ENCODE measurements at places on chromosomes 11 and 22.

GRCh38 chr11:121773076-121773475 lies 320.3 kb upstream of the SORL1-AS1 start:
- no peak for DNase-seq

GRCh38 chr11:15969701-15970329 lies 386.5 kb downstream of the SOX6 start:
- DNase-seq: no peak

GRCh38 chr11:30244265-30244664 lies 13.5 kb downstream of the FSHB start:
- DNase-seq: no peak

DNA sequence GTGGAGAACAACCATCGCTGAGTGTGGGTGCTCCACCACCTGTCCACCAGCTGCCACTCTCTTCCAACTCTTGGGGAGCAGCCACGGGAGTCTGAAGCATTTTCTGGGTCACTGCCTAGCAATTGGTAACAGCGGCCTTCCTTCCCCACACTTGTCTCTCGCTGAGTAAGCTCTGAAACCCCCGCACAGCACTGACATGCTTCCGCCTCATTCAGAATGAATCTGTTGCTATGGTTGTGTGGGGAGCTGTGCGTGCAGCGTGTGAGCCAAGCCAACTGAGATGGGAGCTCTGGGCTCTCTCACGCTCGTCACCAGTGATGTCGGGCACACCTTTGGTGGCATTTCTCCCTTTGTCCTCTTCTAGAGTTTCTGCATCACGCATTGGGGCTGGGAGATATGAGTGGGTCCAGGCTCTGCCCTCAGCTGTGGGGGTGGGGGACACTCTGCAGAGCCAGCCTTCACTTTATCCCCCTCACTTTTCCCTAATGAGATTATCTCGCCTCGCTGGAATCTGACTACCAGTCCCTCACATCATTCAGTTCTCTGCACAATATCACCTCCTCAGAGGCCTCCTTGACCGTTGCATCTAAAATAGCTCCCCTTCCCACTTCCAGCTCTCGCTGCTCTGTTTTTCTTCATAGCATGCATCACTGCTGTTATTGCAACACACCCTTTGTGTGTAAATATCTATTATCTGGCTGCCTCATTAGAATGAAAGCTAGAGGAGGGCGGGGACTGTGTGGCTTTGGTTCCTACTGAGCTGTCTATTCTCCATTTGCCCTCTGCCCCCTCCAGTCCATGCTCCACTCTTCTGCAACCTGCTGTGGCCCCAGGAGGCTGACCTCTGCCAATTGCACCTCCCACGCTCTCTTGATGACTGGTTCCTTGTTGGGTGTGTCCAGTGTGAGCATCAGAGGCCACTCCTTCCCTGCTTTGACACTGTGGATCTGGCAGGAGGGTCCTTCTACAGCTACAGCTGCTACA lies 569.9 kb upstream of the CADM1 start:
- DNase-seq: peak; percentile 45

DNA sequence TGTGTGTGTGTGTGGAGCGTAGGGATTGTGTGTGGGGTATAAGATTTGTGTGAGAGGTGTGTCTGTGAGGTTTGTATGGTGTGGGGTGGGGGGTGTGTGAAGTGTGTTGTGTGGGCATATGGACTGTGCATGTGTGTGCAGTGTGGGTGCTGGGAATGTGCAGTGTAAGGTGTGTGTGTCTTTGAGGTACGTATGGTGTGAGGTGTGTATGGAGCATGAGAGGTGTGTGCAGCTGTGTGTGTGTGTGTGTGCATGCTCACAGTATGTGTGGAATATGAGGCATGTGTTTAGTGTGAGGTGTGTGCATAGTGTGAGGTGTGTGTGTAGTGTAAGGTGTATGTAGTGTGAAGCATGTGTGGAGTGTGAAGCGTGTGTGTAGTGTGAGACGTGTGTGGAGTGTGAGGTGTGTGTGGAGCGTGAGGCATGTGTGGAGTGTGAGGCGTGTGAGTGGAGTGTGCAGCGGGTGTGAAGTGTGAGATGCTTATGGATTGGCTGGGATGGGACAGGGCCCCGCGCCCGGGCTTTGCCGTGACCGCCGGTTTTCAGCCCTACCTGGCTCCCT lies 1.7 kb upstream of the TMPRSS6 start:
- no peak for DNase-seq

- DNase-seq: peak; percentile 77
These were observed 35.1 kb downstream of the MPPED1 start for GRCh38 chr22:43446916-43447315.

GRCh38 chr11:60785136-60785535 lies at the start of gene MS4A10:
Gene MS4A10, plus strand, starts transcription at chr11:60785333. Its CDS starts 5,003 bp downstream, at chr11:60790336.
- DNase-seq: no peak

DNA sequence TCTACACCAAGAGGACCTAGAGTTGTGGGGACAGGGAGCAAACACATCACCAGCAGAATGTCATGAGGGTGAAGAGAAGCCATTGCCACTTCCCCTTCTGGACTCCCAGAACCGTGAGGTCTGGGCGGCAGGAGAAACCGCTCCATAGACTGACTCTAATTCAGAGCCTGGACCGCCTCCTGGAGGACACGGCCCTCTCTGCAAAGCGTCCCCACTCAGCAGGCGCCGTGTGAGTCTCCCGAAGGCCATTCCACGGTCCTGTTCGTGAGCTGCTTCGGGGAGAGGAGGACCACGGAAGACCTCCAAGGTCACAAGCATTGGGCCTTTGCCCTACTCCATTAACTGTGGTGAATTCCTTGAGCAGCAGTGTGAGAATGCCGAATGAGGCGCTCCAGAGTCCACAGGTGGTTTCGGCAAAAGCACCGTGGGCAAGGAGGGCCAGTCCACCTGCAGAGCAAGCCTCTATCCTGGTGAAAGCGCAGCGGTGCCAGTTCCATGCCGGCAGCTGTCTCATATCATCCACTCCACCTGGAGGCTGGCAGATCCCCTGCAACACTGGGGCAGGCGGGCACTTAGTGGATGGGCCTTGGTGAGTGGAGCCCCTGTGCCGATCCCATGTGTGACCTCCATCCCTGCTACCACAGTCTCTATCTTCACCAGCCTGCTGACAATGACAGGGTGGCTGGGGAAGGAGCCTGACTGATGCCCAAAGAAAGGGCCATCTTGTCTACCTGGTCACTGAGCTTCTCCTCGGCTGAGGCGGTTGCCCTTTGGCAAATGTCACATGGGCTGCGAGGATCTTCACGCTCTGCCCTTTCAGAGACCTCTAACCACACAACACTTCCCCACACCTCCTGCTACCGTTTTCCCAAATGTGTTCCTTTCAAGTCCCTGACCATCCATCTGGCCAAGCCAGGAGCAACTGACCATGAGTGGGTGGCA lies 7.5 kb downstream of the C11orf21 start:
- DNase-seq: no peak

- DNase-seq: no peak
These were observed 18.2 kb downstream of the GDPD5 start for GRCh38 chr11:75507571-75507970.

DNA sequence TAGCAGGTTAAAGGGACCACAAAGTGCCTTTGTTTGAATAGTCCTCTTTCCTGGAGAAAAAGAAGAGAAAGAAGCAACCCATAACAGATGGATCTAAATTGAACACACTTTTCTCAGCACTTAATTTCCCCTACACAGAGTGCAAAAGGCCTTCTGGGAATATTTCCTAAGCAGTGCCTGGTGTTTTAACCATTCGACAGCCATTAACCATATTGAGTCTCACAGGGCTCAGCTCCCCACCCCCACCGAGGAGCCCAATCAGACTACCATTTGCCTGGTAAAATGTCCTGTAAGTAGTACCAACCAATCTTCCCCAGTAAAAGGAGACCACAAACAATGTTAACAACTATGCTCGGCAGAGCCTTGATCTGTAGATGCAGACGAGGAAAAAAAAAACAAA lies 40.7 kb upstream of the SLC6A5 start:
- DNase-seq: no peak

- DNase-seq: no peak
These were observed 2.4 kb downstream of the UCP2 start for GRCh38 chr11:73980001-73980961.

DNA sequence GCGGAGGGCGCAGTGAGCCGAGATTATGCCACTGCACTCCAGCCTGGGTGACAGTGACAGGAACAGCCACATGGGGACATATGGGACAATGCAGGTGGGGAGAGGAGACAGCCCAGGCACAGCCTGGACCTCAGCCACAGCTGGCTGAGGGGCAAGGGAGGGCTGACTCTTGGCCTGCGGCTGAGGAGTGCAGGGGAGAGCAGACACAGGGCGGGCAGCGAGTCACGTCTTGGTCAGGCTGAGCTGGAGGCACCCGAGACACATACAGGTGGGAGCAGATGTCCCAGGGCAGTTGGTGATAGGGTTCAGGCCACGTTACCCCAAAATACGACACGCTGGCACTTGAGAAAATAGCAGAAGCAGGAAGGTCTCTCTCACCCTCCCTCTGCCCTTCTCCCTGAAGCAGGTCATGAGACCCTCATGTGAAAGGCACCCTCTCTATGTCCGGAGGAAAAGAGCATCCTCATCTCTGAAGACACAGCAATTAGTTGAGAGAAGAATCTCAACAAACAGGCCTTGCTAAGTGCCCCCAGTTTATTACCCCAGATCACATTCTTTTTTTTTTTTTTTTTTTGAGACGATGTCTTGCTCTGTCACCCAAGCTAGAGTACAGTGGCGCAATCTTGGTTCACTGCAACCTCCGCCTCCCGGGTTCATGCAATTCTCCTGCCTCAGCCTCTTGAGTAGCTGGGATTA lies 10.5 kb downstream of the KIAA0930 start:
- no peak for DNase-seq

DNA sequence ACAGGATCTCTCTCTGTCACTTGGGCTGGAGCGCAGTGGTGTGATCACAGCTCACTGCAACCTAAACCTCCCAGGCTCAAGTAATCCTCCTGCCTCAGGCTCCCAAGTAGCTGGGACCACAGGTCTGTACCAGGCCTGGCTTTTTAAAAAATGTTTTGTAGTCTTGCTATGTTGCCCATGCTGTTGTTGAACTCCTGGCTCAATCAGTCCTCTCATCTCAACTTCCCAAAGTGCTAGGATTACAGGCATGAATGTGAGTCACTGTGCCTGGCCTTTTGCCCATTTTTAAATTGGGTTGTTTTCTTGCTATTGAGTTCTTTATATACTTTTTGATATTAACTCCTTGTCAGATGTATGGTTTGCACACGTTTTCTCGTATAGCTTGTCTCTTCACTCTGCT lies 33.0 kb upstream of the PITPNB start:
- DNase-seq: no peak

DNA sequence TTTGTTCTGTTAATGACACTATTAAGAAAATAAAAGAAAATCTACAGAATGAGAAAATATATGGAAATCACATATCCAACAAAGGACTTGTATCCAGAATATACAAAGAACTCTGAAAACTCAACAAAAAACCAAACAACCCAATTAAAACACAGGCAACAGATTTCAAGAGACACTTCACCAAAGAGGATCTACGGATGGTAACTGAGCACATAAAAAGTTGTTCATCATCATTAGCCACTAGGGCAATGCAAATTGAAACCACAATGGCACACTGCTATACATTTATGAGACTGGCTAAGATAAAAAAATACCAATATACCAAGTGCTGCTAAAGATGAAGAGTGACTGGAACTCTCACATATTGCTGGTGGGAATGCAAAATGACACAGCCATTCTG lies 34.5 kb upstream of the SLC25A1 start:
- DNase-seq: no peak

GRCh38 chr22:40572976-40573375 lies 63.5 kb downstream of the MRTFA start:
- no peak for DNase-seq

DNA sequence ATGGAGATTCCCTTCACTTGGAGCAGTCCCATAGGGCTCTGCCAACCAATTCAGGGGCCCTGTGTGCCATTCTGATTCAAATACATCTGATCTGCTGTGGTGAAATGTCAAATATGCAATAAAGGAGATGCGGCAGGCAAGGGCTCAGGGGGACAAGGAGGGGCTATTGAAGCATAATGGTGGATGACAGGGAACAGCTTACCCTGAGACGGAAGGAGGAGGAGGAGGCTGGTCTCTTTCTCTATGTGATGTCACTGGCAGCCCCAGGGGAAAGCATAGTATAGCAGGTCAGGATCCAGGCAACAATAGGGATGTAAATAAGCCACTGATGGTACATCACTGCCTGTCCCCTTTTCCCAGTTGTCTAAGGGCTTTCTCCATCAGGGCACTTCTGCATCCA lies 350.9 kb upstream of the SYN3 start:
- DNase-seq: no peak

DNA sequence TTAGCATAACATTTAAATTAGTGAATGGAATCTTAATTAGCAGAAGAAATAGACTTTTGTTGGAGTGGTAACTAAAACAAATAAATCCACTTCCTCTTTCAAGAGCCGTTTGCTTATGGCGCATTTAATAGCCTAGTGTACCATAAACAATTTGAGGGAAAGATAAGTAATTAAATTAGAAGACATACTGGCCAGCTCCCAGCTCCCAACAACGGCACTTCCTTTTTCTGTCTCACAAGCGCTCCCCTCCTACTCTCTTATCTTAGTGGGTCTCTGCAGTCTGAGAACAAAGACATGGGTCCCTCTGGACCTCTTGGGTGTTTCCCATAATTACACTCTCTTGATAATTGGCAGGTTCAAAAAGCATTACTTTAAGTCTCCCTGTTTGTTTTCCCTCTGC lies 146.0 kb downstream of the OPCML start:
- no peak for DNase-seq

DNA sequence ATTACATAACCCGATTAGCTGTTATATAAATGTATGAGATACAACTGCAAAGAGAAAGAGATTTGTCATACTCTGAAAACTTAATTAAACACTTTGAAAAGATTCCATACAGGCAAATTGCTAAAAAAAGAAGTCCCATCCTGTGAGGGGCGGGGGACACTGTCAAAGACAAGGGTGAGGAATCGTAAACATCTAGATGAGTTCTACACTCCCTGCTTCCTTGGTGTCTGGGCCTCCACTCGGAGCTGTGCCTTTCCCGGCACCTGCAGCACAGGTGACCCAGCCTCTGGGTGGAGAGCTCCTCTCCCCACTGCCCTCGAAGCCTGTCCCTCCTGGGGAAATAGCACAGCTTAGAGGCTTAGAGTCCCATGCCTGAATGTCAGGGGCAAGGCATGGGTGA lies 69.2 kb upstream of the CRYBB3 start:
- DNase-seq: no peak

- DNase-seq: no peak
These were observed 28.0 kb upstream of the GNB1L start for GRCh38 chr22:19882446-19883381.

- DNase-seq: no peak
These were observed 47.1 kb upstream of the ARHGAP32 start for GRCh38 chr11:129239207-129239606.

- no peak for DNase-seq
These were observed 6.8 kb downstream of the SELENOO start for GRCh38 chr22:50207383-50208140.

- DNase-seq: no peak
These were observed 98.3 kb downstream of the TYR start for GRCh38 chr11:89275966-89276365.

- DNase-seq: no peak
These were observed 165.2 kb downstream of the IGLL1 start for GRCh38 chr22:23414727-23415489.

DNA sequence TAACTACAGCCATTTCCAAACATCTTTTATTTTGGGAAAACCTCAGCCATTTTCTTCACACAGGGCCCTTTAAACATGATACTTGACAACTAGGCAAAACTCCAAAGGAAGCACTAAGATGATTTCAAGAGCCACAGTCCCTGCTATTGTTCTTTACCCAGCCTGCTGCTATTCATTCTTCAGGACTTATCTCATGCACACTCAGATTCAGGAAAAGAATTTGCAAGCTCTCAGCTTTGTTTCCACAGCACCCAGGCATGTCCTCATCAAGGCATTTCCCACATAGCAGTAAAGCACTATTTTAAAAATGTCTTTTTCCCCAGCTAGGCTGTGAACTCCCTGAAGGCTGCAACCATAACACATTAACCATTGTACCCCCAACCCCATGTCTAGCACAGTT lies 609.3 kb upstream of the CCDC90B start:
- no peak for DNase-seq

Data from NCI-H2107 (cell line).